ENCODE measurements at places on chromosomes 4 and X.

- no peak for DNase-seq
These were observed 15.0 kb upstream of the REST start for GRCh38 chr4:56892691-56893090.

GRCh38 chr4:122815248-122815647 lies 11.4 kb upstream of the FGF2 start:
- DNase-seq: no peak

DNA sequence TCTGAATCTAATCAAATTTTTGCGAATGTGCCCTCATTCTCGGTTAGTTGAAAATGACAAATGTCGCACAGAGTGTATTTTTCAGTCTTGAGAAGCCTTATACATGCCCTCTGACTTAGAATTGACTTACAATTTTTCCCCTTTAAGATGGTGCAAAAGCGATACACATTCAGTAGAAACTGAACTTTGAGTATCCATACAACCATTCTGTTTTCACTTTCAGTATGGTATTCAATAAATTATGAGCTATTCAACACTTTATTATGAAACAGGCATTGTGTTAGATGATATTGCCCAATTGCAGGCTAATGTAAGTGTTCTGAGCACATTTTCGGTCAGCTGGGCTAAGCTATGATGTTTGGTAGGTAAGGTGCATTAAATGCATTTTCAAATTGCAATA lies 43.4 kb downstream of the SLC9A7 start:
- DNase-seq: no peak

DNA sequence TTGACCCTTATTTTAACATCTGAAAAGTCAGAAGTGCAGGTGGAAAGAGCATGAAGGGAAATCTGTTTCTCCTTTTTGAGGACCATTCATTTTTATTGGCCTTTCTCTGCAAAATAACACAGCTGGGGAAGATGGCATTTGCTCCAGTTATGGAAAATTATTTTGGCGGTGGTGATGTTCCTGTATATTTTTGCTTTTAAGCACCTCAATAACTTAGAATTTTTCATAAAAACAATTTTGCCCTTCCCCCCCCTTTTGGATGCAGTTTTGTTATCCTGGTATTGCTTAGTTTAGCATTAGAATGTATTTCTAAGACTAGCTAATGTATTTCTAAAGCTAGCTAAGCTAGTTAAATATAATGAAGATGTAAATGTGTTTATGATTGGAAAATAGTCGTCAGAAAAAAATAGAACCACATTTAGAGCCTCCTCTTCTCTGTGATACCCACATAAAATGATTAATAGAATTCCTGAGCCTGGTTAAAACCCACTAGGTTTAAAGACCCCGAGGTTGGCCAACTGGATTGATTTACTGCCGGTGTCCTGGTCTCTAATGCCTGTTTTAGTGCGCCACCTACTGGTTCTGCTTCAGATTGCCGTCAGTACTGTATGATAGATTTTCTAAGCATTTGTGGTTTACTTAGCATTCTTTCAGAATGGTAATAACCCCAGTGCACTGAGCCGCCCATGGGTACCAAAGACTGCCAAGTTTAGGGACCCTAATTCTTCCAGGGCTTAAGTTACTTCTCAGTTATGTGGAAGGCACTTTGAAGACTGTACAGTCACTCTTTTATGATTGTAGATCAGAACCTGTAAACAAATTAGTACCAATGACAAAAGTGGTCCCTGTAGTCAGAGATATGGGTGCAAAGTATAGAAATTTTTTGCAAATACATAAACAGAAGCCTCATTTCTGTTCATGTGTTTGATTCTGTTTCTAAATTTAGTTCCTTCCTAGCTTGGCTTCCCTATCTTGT lies 11.4 kb downstream of the KLF3 start:
- peak; percentile 57 for DNase-seq

GRCh38 chrX:74162199-74162598 lies 141.8 kb upstream of the ZCCHC13 start:
- no peak for DNase-seq

GRCh38 chrX:113399506-113400192 lies 559.0 kb upstream of the AMOT start:
- peak; percentile 41 for DNase-seq

DNA sequence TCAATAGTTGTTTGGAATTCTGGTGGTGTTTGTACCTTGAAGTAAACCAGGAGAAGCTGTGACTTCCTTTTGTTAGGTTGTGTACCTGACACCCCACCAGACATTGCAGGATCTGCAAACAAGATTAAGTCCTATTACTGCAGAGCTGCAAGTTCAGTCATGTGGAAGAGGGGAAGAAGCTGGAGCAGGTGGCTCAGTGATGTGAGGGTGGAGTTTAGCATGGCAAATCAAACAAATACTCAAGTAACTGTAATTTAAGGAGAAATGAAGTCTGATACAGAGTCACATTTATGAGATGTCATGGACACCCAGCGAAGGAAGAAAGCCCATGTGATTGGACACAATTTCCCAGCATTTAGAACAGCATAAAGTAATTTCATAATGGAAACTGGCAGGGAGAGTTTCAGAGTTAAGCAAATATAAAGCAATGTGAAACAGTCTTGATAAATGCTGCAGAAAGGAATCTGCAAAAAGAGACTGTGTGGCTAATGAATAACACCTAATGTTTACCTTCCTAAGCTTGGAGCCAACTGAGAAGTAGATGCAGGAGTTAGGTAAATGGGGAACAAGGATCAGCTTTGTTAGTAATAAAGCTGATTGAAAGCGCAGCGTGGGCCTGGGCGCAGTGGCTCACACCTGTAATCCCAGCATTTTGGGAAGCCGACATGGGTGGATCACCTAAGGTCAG lies 249.1 kb downstream of the GBA3 start:
- DNase-seq: no peak

DNA sequence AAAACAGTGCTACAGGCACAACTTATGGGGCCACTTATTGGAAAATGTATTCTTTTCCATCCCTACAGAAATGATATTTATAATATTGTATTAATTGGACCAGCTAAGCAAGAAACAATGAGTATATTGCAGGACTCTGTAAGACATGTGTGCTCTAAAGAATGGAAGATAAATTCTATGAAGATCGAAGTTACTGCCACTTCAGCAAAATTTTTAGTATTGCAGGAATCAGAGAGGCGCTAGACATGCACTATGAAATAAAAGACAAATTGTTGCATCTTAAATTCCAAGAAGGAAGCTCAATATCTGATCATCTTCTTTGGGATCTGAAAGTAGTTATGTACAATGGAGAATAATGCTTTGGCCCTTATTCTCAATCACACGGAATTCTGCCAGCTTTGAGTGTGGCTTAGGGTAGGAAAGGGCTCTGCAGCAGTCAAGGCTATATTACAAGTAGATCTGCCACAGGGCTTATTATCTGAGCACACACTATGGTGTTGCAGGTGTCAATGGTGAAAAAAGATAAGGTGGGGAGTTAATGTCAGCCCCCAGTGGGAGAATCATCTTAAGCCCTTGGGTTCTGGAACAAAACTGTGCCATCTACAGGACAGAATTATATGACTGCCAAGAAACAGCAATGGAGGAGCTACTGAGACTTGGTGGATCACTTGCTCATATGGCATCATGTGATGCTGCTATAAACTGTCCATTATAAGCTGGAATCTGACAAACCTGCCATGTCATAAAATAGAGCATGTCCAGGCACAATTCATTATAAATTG lies 334.0 kb upstream of the NDST3 start:
- no peak for DNase-seq

GRCh38 chr4:152494020-152494419 lies 41.9 kb downstream of the FBXW7 start:
- no peak for DNase-seq

- DNase-seq: peak; percentile 85
These were observed 124.2 kb upstream of the EOLA2 start for GRCh38 chrX:150062292-150063137.

DNA sequence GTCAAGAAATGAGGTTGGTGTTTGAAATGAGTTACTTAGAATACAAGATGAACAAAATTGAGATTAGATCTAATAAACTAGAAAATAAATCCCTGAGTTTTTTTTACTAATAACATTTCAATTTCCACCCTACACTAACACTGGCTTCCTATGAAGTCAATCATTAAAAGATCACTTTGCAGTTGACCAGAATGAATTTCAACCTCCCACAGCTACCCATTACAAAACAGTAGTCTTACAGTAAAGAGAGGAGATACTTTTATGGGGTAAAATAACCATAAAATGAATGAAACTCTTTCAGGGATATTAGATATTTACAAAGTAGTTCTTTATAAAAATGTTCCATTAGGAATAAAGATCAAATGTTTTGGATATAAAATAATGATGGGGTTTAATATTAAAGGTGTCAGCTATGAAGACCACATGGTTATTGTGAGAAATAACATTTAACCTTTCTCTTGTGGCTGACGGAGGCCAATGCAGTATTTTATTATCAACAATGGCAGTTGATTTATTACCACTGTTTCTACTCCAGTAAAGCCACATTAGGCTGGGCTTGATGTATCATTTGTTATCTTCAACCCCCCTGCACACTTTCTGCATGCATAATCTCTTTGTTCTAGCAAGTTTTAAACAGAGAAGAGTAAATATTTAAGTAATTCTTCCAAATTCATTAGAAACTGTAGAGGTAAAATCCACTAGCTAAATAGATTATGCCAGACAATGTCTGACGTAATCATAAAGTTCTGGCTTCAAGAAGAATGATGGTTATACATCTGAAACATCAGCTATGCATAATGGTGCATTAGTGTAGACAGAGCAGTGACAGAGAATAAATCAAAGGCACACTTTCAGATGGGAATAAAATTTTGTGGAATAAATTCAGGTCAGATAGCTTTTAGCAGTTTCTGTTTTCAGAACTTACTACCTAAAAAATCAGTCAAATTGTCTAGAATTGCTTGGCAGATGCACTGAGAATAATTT lies 516.6 kb downstream of the PCDH18 start:
- DNase-seq: no peak

DNA sequence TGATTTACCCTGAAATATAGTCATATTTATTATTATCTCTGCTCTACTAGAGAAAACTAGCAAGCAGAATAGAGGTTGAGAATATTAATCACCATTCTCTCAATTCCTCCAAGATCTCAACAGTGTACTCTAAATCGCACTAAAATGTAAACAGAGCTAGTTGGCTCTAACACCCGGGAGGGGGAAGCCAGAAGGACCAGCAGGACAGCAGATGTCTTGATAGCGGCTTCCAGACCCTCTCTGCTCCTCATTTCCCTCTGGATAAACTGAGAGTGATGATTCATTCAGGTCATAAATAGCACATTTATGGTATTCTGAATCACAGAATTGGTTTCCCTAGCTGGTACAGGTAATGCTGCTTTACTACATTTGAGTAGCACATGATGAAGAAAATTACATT lies 82.5 kb downstream of the TBC1D9 start:
- peak; percentile 30 for DNase-seq

- DNase-seq: no peak
These were observed 240.0 kb downstream of the FRMPD4 start for GRCh38 chrX:12378253-12378652.

GRCh38 chrX:100650841-100651240 lies 6.8 kb downstream of the SRPX2 start:
- no peak for DNase-seq

All from HCEC 1CT (cell line).